ENCODE measurements at places on chromosomes 2 and 18.

- no peak for DNase-seq
Measured at GRCh38 chr2:119598596-119599263, 54.5 kb downstream of the CFAP221 start.

- no peak for DNase-seq
Measured at GRCh38 chr2:162166174-162166573, 14.1 kb upstream of the GCG start.

GRCh38 chr2:156192468-156192867, 140.1 kb downstream of the NR4A2 start:
- DNase-seq = no peak

GRCh38 chr2:212892193-212892592, 259.2 kb downstream of the IKZF2 start:
- DNase-seq = peak; percentile 55

- no peak for DNase-seq
Measured at GRCh38 chr2:150126143-150126740, 361.2 kb downstream of the RND3 start.

- no peak for DNase-seq
Measured at GRCh38 chr2:12169721-12170120, 423.3 kb downstream of the LPIN1 start.

DNA sequence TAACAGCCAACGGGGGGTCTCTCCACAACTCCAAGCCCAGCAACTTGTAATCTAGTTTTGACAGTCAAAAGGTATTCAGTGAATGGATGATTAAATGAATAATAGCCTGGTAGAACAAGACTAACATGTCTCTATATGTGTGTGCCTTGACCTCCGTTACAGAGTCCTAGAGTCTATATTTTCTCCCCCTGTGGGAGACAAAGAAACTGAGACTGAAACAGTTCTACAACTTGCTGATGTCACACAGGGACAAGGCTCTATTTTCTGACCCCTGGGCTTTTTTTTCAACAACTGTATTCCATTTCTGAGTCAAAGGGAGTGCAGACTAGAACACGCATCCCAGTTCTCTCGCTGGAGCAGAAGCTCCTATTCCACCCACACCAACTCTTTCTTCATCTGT, 223.6 kb upstream of the AGAP1 start:
- no peak for DNase-seq

DNA sequence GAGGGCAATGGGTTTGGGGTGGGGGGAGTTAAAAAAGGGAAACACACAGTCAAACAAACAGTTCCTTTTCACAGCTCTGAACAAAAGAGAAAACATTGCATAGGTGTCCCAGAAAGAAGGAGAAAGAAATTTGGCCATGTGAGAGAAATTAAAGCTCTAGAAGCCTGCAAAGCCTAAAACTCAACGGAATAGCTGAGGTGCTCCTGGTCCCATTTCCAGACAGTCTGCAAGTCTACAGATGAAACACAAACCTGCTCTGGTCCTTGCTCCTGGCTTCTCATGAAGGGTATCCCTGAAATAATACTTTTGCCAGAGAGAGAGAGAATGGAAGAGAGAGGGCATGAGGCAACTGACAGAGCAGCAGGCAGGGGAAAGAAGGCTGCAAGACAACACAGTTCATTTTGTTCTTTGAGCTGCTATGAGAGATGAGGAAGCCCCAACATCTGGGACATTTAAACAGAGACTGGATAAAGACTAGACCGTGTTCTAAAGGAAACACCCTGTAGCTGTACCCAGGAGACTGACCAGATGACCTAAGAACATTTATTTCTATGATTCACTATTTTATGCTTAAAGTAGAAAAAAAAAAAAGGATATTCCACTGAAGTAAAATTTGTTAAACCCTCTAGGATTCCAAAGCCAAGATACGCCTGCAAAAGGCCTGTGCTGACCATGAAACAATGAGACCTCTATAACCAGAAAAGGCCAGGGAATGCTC, 57.3 kb upstream of the CYP26B1 start:
- no peak for DNase-seq

DNA sequence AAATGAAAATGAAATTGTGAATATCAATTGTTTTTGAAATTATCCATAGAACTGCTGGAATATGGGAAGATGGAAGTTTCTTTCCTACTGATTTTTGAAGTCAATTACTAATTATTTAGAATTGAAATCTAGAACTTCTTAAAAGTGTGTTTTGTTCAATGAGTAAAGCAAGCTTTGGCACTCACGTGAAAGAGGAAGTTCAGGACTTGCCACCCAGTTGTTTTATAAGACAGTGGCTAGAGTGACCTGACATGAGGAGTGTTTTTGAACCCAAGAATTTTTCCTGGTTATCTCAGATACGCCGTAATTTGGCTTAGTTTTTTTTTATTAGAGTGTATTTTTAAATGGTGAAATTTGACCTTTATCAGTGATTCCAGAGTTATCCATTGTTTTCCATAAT, 3.5 kb downstream of the MXD1 start:
- DNase-seq = no peak

- no peak for DNase-seq
Measured at GRCh38 chr2:163877316-163877715, 141.5 kb upstream of the FIGN start.

All from endodermal cell (in vitro differentiated cells).